ENCODE measurements at places on chromosomes 4 and X.
A peak's percentile ranks its signal among the peaks of the same experiment; 100 is the strongest.

GRCh38 chrX:46739736-46740135 lies 19.2 kb downstream of the SLC9A7 start:
- DNase-seq, result no peak

- DNase-seq, result no peak
Observed at GRCh38 chr4:167117273-167117672, 117.0 kb downstream of the SPOCK3 start.

DNA sequence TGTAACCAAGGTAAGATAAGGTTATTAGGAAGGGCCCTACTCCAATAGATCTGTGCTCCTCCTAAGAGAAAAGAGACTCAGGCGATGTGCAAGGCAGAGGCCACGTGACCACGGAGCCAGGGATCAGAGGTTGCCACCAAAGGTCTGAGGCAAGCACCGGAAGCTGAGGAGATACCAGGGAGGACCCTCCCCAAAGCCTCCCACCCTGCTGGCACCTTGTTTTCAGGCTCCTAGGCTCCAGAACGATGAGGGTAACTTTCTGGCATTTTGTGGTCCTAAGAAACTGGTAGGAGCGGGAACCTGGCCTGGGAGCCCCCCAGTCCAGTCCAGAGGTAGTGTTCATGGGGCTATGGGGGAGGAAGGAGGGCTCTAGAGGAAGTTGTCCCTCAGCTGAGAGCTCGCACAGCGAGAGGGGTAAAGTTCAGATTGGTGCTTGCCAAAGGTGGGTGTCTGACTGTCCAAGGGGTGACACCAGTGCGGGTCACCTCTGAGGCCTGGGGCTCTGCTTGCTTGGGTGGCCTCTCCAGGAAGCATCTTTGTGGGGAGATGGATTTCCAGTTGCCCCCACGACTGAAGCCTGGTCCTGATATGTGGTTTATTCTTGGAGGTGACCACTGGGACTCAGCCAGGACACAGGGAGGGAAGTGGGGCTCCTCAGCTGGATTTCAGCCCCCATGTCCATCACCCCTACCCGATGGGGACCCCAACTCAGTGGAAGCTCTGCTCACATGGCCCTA lies 7.5 kb upstream of the LETM1 start:
- DNase-seq, result no peak

DNA sequence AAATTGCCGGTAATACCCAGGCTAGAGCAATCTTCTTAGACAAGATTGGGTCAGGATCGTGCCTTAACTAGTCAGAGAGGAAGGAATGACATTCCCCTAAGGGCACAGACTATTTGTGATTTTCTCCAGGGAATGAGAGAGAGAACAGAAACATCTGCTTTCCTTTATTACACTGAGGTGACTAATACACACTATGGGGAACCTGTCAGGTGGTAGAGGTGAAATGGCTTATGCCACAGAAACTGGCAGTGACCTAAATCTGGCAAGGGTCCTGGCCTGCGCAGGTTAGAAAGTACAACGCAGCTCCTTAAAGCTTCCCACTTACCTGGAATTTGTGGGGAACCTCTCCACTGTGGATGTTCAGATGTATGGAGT lies 16.6 kb upstream of the HPGD start:
- no peak for DNase-seq

GRCh38 chrX:136784231-136784630 lies 3.5 kb upstream of the ARHGEF6 start:
- no peak for DNase-seq

DNA sequence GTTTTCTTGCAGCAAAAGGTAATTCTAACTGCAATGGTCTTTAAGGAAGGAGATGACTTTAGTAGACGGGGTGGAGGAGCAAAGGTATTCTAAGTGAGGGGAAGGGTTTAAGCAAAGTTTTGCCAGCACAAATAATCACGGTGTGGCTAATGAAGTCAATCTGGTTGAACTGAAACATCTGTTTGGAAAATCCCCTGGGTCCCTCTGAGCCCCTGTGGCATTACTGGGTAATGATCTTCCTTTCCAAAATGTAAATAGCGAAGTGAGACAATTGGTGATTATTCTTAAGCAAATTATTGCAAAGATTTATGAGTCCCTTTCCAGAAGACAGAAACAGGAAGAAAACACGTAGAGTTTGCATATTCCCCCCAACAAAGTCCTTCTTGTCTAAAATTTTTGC lies 47.2 kb downstream of the FGFBP1 start:
- DNase-seq, result no peak

DNA sequence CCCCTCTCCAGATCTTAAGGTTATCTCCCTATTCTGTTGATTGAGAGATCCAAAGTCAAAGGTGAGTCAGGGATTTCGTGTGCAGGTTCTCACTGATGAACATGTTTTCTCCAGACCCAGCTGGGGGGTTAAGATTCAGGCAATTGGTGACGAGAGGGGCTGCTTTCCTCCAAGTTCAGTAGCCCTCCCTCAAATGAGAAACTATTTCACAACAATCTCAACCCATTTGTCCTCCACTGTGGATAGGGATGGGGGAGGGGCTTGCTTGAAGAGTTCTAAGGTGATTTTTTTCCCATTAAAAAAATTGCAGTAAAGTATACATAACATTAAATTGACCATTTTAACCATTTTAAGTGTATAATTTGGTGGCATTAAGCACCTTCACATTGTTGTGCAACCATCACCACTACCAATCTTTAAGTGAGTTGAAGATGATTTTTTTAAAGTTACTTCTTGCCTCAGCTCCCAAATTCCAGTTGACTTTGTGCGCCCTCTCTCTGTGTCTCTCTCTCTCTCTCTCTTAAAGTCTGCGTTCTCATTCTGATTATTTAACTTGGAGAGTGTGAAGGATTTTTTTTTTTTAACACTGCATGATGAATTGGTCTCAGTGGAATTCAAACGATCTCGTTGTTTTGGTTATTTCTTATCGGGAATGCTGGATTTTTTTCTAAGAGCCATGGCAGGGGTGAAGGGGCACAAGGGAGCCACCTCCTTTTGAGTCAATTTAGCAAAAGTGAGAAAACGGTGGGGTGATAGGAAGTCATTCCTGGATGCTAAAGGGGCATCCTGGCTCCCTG lies 175.9 kb downstream of the SHROOM3 start:
- no peak for DNase-seq

DNA sequence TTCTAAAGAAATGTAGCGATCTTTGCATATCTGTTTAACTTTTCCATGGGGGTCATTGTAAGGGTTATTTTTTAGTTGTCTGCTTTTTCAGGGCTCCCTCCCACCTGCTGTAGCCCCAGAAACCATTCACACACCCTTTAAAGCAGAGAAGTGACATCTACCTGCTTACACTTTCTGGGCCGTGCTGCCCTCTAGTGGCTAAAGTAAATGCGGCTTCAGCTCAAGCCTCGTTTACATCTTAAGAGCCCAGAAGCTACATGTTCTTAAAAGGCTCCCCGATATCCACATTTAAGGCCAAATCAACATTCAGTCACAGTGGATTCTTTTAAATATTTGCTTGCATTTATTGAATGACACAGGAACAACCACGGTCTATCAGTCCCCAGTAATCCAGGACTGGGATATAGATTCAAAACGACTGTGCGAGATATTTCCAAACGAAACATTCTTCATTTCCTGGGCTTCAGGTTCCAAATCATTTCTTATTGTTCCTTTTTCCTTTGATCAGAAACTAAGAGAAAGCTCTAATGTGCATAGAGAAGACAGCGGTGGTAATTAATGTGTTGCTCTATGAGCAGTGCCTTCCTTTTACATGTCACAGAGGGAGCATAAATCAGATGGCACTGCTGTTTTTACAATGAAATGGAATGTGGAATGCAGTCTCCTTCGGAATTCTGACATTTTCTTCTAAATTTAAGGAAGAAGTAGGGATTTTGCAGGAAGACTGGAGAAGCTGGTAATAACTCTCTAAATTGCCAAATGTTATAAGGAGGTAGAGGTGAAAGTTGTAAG lies 119.9 kb downstream of the RASGEF1B start:
- DNase-seq, result peak; percentile 55

DNA sequence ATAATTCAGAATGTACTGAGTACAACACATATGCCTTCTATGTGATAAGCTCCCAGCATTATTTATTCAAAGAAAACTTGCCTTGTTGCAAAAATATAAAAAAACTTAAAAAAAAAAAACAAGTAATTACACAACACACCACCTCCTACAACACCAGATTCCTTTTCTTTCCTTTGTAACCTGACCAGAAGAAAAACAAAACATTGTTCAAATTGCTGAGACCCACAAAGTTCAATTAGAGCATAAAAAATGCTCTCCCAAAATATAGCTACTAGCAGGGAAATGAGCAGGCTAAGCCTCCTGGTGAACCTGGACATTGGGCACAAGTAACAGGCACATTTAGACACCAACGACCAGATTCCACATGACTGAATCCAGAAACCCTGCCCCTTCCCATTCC lies 38.3 kb downstream of the MECP2 start:
- no peak for DNase-seq

DNA sequence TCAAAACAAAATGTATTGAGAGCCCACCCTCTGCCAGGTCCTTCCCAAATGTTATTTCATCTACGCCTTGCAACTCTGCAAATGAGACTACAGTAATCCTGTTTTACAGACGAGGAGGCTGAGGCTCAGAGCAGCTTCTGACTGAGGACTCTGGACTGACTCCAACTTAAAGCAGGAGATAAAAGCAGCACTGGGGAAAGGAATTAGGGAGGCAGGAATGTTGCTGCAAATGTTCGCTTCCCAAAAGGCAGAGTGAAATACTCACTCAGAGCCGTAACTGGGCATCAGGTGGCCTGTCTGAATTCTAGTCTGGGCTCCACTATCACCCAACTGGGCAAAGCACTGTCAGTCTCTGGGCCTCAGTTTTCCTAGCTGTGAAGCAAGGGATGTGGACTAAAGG lies 94.7 kb upstream of the SRD5A3 start:
- no peak for DNase-seq

DNA sequence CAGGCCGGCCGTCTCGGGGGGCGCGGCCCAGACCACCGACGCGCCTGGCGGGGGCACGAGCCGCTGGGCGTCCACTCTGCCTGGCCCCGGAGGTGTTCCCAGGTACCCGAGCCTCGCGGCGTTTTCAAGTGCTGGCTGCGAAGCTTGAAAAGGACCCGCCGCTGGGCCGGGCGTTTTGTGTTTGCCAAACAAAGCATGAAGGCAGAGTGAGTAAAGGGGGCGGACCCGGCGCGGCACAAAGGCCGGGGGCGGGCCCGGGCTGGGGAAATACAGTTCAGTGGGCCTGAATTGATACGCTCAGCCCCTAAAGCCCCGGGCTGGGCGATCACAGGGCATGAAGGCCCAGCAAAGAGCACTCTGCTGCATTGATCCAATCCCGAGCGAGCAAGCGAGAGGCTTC lies 65.4 kb downstream of the SOX3 start:
- no peak for DNase-seq

- DNase-seq, result no peak
Observed at GRCh38 chr4:39032218-39033085, at the start of gene TMEM156. Gene TMEM156, minus strand, starts transcription at chr4:39032409. Its CDS starts 96 bp downstream, at chr4:39032313.

- no peak for DNase-seq
Observed at GRCh38 chrX:21155916-21156315, 218.3 kb upstream of the CNKSR2 start.

GRCh38 chr4:6943012-6943884 lies 33.6 kb downstream of the TBC1D14 start:
- no peak for DNase-seq

- DNase-seq, result no peak
Observed at GRCh38 chr4:72959411-72959810, 110.1 kb downstream of the COX18 start.

GRCh38 chrX:42460706-42461105 lies 317.3 kb downstream of the PPP1R2C start:
- DNase-seq, result no peak
